Activated naive CD4-positive, alpha-beta T cell (primary cell): ENCODE measurements at places on chromosomes 2 and 18.

GRCh38 chr18:8174771-8175170, 434.5 kb upstream of the RAB12 start:
- DNase-seq, result no peak

DNA sequence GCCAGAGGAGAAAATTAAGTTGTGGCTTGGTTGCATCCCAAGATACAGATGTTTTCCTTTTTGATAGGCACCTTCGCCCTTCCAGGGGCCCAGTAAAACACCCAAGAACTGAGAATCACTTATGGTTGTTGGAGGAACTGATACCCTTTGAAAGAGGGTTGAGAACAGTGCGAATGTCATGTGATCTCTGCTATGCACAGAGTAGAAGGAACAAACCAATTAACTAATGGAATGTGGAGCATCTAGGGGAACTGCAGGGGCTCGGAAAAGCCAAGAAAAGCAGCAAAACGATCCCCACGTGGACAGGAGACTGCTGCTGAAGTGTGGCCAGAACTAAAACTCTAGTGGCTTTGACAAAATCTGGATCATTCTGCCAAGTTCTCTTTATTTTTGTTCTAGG, 58.8 kb downstream of the APOB start:
- no peak for DNase-seq

- DNase-seq, result no peak
These were observed 12.9 kb upstream of the SIX3 start for GRCh38 chr2:44928483-44929158.

DNA sequence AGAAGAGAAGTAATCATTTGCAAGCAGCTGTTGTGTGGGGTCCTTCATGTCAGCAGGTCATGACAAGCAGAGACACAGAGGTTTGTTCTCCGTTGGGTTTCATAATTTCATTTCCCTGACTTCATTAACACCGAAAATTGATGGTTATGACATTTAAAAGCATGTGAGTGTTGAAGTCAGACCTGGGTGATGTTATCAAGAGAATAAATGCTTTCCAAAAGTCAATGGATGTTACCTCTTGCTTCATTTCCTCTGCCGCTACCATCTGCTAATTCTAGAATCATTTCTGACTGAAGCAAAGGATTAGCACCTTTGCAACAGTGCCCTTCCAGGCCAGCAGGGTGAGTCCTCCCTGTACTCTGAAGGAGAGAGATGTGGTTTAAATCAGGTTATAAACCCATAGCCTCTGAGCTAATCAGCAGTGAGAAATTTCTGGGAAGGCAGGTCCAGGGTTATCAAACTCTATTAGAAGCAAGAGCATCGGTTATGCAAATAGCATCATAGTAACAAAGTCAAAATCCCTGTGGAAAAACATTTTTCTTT, 446.2 kb downstream of the PIK3C3 start:
- DNase-seq, result no peak

- no peak for DNase-seq
These were observed 871 bp upstream of the DUSP28 start for GRCh38 chr2:240559286-240559685.

DNA sequence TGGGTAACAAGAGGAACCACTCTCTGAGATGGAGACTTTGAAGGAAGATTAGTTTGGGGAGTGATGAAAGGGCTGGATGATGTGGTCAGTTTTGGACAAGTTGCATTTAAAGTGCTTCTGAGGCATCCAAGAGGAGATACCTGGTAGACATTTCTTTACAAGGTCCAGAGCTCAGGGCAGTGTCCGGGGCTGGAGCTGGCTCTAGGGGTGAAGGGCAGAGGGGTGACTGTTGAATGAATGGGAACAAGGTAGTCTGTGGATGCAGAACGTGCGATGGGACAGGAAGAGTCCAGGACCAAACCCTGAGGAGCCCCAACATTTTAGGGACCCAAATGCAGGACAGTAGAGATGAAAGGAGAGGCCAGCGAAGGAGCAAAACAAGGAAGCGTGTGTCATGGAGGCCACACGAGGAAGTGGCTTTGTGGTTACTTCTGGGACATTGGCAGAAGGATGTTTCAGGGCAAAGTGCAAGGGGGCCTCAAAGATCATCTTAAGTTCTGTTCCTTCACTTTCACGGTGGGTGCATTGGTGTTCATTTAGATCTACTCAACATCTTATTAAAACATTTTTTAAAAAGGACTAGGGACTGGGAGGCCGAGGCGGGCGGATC, 13.6 kb upstream of the GPR35 start:
- no peak for DNase-seq

DNA sequence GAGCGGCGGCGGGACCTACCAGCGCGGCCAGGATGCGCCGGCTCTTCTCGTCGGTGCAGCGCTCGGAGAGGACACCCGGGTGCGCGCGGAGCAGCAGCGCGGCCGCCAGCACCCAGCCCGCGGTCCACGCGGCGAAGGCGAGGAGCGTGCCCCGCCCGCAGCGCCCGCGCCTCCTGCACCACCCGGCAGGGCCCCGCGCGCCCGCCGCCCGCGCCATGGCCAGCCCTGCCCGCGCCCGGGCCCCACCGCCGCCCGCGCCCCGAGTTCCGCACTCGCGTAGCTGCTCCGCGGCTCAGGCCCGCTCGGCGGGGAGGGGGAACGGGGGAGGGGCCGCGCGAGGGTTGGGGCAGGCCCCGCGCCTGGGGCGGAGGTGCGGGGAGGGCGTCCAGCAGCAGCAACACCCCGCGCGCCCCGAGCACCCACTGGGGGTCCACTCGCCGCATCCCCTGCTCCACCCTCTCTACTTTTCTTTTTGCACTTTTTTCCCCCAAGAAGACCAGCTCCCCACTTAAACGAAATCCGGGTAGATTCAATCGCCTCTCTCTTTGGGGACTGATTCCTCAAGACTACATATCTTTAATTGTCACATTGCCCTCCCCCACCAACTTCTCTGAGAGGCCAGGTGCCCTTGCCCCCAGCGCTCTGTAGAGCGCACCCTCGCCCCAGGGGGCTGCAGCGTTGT, at the start of gene DIPK1C:
Gene DIPK1C, minus strand, starts transcription at position 266 of the 682 bp plus-strand sequence. Its CDS starts 49 bp downstream, at position 217.
- DNase-seq, result no peak

GRCh38 chr2:46416739-46417403, 62.5 kb upstream of the TMEM247 start:
- no peak for DNase-seq

- DNase-seq, result no peak
These were observed 98.6 kb upstream of the CABLES1 start for GRCh38 chr18:23036660-23037201.

DNA sequence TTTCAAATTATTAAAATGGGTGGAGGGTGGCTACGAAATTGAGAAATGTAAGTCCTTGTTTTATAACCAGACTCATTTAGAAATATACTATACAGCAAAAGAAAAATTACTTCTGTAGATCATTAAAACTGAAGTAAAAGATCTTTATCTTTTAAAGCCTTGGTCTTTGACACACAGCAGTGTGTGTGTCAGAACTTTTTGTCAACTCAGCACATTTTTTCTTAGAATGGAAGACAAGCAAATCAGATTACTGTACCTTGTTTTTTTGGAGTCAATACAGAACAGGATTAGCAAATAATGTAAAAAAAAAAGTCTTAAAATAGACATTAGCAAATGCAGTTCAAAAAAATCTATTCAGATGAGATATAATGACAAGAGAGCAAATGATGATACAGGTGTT, 49.1 kb downstream of the C2orf76 start:
- DNase-seq, result no peak

DNA sequence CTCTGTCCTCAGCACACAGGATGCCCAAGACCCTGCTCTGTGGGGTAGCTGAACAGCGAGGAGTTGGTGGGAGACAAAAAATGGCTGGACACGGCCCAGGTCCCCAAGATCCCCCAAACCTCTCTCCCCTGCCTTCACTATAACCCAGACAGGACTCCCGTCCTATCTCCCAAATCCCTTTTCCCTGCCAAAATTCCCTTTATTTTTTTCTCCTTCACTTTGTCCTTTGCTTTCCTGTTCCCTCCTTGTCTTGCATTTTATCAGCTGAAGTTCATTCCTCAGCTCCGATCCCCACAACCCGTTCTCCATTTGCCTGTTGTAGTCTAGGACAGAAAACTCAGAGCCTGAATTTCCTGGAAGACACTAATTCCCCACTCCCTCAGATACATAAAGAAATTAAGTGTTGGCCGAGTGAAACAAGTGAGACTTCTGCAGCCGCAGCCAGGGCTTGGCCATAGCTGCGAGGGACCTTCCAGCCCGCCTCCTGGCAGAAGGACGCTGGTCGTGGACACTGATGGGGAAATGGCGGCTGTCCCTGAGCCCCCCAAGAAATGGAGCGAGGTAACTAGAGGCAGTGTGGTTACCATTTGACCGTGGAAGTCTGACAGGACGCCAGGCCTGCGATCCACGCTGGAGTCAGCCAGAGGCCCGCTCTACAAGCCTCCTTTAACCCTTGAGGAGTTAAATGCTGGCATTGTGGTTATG, 173.6 kb downstream of the BCL2 start:
- no peak for DNase-seq

DNA sequence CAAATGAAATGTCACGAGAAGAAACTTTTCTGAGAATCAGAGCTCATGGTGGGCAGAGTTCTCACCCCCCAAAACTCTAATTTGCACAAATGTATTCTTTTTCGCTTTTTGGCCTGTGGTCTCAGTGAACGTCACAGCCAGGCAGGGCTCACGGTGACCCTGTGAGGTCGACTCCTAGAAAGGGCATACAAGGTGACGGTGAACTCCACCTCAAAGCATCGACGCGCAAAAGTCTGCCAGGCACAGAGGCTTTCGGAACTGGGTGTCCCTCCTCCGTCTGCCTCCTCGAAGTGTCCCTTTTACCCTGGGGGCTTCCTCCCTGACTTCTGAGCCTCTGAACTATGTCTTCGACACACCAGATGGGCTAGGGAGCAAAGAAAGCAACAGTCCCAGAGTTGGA, 139.2 kb upstream of the PXDN start:
- DNase-seq, result no peak

GRCh38 chr2:33146102-33146501, 199.3 kb downstream of the LTBP1 start:
- DNase-seq, result no peak

- DNase-seq, result no peak
These were observed 111.0 kb upstream of the MGAT5 start for GRCh38 chr2:134142903-134143302.

- no peak for DNase-seq
These were observed 105.9 kb downstream of the SOX11 start for GRCh38 chr2:5798084-5798483.

GRCh38 chr18:76772665-76773064, 49.7 kb upstream of the ZNF236 start:
- no peak for DNase-seq

DNA sequence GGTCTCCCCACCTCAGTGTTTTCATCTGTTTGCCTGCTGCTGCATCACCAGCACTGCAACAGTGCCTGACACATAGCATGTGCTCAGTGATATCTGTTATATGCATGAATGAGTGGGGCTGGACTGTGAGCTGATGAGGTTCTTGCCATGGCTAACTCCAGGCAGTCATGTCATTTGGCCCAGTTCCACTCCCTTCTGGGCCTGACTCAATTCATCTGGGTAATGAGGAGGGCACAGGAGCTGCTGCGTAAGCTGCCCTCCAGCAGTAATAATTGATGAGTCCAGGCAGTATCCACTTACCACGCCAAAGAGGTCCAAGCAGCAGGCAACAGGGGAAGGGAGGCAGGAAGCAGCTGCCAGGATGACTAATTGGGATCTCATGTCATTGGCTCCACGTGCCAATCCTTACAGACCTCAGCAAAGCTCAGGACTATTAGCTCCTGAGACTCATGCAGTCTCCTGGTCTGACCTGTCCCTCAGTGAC, 34.1 kb upstream of the MAT2A start:
- DNase-seq, result no peak

DNA sequence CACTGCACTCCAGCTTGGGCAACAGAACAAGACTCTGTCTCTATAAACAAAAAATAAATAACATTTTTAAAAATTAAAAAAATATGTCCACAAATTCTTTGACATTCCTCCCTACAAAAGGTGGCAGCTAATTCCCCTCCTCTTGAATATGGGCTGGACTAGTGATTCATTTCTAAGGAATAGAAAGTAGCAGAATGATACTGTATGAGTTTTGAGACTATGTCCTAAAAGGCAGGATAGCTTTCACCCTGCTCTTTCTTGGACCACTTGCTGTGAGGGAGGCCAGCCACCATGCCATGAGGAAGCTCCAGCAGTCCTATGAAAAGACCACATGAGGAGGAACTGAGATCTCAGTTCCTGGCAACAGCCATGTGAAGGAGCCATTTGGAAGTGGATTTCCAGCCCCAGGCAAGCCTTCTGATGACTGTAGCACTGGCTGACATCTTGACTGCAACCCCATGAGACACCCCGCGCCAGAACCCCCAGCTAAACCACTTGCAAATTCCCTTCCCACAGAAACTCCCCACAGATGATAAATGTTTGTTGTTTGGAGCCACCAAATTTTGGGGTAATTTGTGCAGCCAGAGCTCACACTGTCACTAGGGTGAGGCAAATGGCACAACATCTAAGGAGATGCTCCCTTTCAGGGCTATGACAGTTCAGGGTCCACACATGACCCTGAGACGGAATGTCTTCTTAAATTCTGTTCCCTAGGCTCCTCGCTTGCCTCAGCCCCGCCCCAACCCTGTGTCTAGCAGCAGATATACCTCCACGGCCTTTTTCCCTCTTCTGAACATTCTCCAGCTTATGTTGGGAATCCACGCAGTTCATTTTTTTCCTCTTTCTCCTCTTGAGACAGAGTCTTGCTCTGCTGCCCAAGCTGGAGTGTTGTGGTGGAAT, 17.1 kb upstream of the ATOH8 start:
- no peak for DNase-seq

DNA sequence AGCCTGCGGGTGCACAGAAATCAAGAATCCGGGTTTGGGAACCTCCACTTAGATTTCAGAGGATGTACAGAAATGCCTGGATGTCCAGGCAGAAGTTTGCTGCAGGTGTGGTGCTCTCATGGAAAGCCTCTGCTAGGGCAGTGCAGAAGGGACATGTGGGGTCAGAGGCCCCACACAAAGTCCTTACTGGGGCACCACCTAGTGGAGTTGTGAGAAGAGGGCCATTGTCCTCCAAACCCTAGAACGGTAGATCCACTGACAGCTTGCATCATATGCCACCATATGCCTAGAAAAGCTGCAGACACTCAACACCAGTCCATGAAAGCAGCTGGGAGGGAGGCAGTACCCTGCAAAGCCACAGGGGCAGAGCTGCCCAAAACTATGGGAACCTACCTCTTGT, 833.0 kb downstream of the TMEM182 start:
- DNase-seq, result no peak

GRCh38 chr2:25481381-25482300, 139.9 kb upstream of the DNMT3A start:
- DNase-seq, result no peak

GRCh38 chr2:9554921-9555296, 721 bp downstream of the ADAM17 start:
- no peak for DNase-seq

DNA sequence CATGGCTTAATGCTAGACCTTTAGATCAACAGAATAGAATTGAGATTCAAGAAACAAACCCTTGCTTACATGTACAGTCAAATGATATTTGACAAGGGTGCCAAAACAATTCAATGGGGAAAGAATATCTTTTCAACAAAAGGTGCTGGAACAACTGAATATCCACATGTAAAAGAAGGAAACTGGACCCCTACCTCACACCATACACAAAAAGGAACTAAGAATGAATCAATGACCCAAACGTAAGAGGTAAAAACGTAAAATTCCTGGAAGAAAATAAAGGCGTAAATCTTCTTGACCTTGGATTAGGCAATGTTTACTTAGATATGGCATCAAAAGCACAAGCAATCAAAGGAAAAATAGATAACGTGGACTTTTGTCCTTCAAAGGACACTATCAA, 43.1 kb downstream of the BAZ2B start:
- DNase-seq, result no peak

- no peak for DNase-seq
These were observed 35.1 kb upstream of the MPP4 start for GRCh38 chr2:201733544-201733943.

- DNase-seq, result no peak
These were observed 172.1 kb downstream of the ANKRD44 start for GRCh38 chr2:197138506-197138905.

- no peak for DNase-seq
These were observed 10.7 kb downstream of the COL4A4 start for GRCh38 chr2:227153307-227153706.
